ENCODE measurements at places on chromosomes 4 and X. TPM values are rescaled to one million over a fixed set of nuclear protein-coding genes. Genes with fewer than 3 reads are reported as not detected.

DNA sequence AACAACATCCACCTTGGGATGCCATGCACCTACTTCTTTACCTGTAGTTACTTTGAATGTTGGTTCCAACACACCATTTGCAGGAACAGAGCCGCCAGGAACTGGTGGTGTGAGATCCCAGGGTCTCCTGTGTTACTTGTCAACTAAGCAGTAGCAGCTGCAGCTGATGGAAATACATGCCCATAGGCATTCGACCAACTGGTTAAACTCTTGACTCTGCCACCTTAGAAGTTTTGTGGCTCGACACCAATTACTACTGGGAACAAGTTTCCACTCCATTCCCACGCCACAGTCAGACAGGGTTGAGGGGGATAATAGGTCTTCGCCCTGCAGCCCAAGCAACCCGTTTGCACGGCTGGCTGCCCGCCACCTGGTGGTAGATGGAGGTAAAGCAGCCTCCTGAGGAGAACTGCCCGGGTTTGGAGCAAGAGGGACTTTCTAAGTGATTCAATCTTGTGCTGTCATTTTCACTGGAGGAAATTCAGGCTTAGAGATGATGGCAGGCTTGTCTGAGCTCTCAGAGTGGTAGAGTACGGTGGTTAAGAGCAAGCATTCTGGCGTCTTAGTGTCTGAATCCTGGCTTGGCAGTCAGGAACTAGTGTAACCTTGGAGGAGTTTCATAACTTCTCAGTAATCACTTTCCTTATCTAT is 119.1 kb upstream of the TRIM2 start:
- DNase-seq = peak; percentile 94

CTAG1B gene
- not detected for total RNA-seq

DNA sequence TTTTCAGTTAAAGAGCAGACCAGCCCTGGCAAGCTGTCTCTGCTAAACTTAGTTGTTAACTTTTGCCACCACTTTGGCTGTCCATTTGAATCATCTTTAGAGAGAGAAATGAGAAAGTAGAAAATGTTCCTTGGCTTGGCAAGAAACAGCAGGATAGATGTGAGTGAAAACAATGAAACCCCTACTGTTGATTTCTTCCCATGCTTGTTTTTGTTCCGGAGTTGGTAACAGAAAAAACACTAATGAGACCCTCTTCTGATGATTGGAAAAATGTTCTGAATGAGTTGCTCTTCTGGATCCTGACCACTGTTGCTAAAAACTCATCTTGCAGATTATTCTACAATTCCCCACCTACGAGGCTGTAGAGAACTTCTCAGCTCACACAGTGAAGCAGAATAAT is 203.3 kb downstream of the MAPK10 start:
- no peak for DNase-seq

GAR1 gene
- 61.8 TPM for total RNA-seq

GRCh38 chr4:13244444-13244843 is 239.7 kb downstream of the RAB28 start:
- no peak for DNase-seq

GRCh38 chr4:168623484-168623883 is 126.6 kb downstream of the PALLD start:
- DNase-seq = no peak

GRCh38 chrX:71542411-71542810 is 9.5 kb downstream of the OGT start:
- no peak for DNase-seq

DNA sequence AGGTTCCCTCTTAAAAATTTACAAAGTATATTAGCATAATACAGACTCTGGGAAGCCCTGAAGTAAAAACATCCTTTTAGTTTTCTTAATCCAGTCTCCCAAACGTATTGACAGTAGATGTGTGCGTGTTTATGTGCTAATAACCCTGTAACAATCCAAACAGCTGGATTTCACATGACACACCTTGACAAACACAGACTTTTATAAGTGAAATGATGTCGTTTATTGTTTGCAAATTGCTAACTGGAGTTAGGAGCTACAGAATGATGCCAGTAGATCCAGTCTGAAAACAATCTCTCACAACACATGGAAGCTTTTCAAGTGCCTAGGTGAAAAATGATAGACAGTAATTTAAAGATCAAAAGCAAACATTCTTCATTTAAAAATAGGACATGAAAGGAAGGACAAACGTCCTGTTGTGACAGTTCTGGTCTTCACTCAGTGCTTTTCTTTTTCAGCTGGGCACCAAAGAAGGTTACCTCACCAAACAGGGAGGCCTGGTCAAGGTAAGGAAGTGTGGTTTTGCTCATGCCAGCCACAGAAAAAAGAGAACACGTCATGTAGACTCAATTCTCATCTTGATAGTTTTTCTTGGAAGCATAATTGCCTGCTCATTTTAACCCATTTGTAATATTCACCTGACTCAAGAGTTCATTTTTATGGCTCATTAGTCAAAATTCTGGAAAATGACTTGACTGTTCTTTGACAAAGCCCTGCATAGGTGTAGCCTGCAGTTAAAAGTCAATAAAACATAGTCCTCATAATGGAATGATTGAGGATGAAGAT is 32.9 kb downstream of the LAMTOR3 start:
- peak; percentile 69 for DNase-seq

- no peak for DNase-seq
Observed at GRCh38 chrX:120522820-120523219, 37.9 kb downstream of the CUL4B start.

SERTM2 gene
- total RNA-seq = not detected

DNA sequence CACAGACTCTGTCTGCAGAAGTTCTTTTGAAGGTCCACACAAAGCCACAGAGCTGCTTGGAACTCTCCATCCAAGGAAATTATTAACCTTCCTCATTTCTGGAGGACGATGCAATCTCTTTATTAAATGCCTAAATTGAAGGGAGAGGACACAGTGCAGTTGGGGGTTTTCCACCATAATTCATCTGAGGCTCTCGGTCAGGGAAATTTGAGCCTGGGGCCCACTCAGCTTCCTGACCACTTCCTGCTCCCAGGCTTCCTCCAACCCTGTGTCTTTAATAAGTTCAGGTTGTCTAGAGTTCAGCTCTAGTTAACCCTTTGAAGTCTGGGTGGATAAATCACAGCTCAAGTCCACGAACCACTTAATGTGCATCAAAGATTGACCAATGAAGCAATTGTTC is 58.5 kb downstream of the PRPS1 start:
- no peak for DNase-seq

GRCh38 chr4:183260491-183261151 is 59.5 kb downstream of the CLDN22 start:
- DNase-seq = no peak

- no peak for DNase-seq
Observed at GRCh38 chr4:17128268-17128667, 229.8 kb upstream of the LDB2 start.

- no peak for DNase-seq
Observed at GRCh38 chrX:66698273-66699204, 59.7 kb upstream of the EDA2R start.

RBM47 gene
- total RNA-seq = 13.0 TPM

DNA sequence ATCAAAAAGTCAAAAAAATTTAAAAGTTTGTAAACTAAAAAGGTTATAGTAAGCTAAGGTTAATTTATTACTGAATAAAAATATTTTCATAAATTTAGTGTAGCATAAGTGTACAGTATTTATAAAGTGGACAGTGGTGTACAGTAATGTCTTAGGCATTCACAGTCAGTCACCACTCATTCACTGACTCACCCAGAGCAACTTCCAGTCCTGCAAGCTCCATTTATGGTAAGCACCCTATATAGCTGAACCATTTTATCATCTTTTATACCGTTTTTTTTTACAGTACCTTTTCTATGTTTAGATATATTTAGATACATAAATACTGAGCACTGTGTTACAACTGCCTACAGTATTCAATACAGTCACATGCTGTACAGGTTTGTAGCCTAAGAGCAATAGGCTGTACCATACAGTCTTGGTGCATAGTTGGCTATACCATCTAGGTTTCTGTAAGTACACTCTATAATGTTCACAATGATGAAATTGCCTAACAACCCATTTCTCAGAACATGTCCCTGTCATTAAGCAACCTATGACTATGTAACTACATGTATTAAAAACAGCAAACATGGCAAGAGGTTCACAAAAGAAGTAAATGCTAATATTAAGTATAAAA is 18.6 kb downstream of the ACSL4 start:
- no peak for DNase-seq

DNA sequence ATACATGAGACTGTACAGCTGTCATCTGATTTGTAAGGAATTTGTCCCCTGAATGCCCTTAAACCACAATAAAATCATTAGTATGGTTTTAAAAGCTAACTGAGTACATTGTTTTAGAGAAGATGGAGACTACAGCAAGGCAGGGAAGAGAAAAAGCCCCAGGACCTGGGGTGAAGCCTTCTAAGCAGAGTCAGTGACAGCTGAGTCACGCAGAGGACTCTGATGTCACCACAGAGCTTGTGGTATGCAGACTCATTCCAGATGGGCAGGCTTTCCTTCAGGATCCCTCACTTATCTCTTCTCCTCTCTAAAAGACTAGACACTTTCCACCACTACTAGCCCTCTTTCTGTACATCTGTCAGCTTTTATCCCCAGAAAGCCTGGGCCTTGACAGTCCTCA is 97.1 kb upstream of the ATOH1 start:
- DNase-seq = no peak

SOWAHB gene
- not detected for total RNA-seq

TEX13C gene
- total RNA-seq = not detected

MAMLD1 gene
- 14.2 TPM for total RNA-seq

DNA sequence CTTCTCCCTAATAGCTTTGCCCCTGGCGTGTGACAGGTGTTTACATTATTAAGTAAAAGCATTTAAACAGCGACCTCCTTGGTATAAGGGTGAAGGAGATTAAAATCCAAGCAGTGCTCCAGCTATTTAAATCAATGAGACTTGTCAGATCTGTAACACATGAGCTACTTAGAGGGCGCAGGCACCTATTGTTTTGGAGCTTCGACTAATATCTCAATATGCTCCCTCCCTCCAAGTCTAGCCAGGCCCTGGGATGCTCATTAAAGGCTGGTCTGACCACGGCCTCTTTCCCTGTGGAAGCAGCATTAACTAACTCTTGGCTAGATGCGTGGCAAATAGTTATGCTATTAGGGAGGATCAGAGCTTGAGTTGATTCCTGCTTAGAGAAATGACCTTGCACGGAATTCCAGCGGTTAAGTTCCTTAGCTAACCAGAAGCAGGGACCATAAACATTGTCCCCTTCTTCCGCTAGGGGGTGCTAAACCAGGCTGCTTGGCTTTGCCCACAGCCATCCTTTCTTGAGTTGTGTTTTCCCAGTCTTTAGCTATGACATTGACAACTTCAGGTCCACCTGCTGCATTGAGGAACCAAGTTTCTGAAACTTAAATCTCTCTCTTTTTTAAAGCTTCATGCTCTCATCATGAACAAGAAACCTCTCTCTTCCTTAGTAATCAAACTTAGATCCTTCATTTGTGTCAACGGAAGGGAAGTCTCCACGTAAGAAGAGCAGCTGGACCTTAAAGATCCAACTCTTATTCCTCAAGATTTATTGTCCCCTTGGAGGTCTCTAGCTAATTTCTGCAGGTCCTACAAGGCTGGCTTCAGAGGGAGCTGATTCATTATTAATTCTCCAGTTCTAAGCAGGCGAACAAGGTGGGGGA is 80.7 kb upstream of the IGFBP7 start:
- peak; percentile 65 for DNase-seq

DNA sequence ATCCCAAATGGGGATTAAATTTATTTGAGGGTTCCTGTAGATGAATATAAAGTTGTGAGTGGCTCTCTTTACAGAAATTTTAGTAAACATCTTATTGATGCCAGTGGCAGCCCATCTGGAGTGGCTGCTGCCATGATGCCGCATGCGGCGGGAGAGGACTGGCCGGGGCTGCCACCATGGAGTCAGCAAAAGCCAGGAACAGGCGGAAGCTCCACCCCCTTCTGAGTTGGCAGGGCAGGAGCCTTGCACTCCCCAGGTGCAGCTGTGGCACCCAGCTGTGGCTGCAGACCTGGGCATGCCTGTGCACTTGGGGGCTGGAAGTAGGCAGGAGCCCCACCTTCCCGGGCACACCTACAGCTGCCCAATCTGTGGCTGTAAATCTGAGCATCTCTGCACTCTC is 92.3 kb downstream of the KCNIP4 start:
- DNase-seq = no peak

- no peak for DNase-seq
Observed at GRCh38 chrX:12672367-12673106, 118.7 kb upstream of the PRPS2 start.

- DNase-seq = no peak
Observed at GRCh38 chrX:39654183-39654925, 443.4 kb downstream of the BCOR start.

SLC2A9 gene
- total RNA-seq = 1.6 TPM

GRCh38 chr4:189771696-189772361 is 168.8 kb upstream of the FRG1 start:
- no peak for DNase-seq

PCDH7 gene
- total RNA-seq = not detected

MTM1 gene
- total RNA-seq = 18.2 TPM

DNA sequence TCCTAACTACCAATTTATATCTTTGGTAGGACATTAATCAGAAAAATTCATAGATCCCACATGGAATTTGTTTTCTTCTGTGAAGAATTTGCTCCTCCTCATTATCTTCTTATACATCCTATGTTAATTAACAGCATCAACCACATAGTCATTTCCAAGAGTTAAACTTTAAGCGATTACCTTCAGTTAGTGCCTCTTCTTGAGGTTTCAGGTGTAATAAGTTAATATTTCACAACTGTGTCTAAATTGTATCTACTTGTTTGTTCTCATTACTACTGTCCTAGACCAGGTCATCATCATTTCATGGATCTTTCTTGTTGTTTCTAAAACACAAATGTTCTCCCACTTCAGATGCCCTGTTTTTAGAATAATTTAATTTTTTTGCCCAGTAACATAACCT is 457.9 kb downstream of the FAT4 start:
- DNase-seq = no peak

GPRASP1 gene
- total RNA-seq = 0.96 TPM

SLC34A2 gene
- not detected for total RNA-seq

RTL3 gene
- total RNA-seq = not detected

CRMP1 gene
- total RNA-seq = not detected

DSPP gene
- total RNA-seq = not detected

- no peak for DNase-seq
Observed at GRCh38 chr4:187251896-187252295, 528.2 kb upstream of the FAT1 start.

P2RY8 gene
- total RNA-seq = 19.5 TPM

RNF150 gene
- total RNA-seq = not detected

SULT1B1 gene
- total RNA-seq = 0.23 TPM

ADH7 gene
- not detected for total RNA-seq
